ENCODE measurements at places on chromosomes 13 and 19. TPM values are rescaled to one million over a fixed set of nuclear protein-coding genes. Genes with fewer than 3 reads are reported as not detected.

GRCh38 chr13:50149214-50149613 lies 134.0 kb downstream of the KCNRG start:
- no peak for DNase-seq

GRCh38 chr19:1851654-1852580 lies 3.6 kb upstream of the REXO1 start:
- no peak for DNase-seq

DNA sequence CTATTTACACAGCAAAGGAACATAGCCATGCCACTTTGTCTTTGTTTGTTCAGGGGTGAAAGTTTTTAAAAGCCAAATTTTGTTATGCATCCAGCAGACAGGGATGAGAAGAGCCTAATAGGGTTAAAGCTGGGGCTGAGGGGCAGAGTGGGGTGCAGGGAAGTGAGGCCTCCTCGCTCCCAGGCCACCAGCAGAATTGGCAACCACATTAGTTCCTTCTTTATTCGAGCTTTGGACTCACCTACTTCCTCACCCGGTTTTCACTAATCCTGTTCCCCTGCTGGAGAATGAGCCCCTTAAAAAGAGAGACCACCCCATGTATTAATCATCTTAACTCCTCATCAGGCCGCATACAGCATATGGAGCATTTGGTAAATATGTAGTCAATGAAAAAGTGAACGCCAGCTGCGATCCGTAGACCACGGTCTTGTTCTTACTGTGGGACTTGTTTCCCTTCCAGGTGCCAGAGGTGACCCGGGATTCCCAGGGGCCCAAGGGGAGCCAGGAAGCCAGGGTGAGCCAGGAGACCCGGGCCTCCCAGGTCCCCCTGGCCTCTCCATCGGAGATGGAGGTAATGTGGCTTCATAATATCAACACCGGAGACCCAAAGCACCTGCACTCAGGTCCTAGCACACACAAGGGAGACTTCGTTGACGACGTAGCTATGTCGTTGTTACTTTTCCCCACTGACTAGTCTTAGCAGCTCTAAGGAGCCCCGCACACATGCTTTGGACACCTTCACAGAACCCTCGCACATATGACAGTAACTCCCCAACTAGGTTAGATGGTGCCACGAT lies 112.1 kb downstream of the RAB20 start:
- DNase-seq, result no peak

GRCh38 chr19:17347361-17347760 lies 10.0 kb downstream of the GTPBP3 start:
- peak; percentile 51 for DNase-seq

GRCh38 chr19:20423381-20424197 lies 142.0 kb downstream of the ZNF737 start:
- peak; percentile 87 for DNase-seq

DNA sequence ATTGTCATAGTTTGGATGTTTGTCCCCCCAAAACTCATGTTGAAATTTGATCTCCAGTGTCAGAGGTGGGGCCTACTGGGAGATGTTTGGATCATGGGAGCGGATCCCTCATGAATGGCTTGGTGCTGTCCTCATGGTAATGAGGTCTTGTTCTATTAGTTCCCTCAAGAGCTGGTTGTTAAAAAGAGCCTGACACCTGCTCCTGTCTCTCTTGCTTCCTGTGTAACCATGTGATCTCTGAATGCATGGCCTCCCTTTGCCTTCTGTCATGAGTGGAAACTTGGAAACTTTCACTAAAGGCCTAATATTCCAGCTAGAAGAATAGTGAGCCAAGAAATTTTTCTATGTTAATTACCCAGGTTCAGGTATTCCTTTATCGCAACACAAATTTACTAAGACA lies 311.4 kb upstream of the ATXN8OS start:
- no peak for DNase-seq

DNA sequence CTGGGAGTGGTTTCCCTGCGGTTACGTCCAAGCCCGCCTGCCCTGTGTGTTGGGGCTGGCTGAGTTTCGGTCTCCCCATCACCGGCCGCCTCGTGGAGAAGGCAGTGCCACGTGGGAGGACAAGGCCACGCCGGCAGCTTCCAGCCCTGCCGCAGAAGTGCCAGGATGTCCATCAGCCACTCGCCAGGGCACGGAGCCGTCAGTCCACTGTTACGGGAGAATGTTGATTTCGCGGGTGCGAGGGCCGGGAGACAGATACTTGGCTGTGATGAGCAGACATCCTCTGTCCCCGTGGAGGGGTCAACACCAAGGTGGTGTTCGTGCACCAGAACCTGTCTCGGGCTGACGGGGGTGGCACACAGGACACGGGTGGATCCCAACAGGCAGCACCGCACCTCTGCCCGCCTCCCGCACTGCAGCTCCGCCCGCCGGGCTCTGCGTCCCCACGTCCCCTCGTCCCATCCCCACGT lies 86.4 kb upstream of the MCF2L start:
- no peak for DNase-seq

- no peak for DNase-seq
Measured at GRCh38 chr13:40442826-40443225, 223.6 kb downstream of the FOXO1 start.

- DNase-seq, result peak; percentile 98
Measured at GRCh38 chr19:2491130-2491801, 15.3 kb downstream of the GADD45B start.

DNA sequence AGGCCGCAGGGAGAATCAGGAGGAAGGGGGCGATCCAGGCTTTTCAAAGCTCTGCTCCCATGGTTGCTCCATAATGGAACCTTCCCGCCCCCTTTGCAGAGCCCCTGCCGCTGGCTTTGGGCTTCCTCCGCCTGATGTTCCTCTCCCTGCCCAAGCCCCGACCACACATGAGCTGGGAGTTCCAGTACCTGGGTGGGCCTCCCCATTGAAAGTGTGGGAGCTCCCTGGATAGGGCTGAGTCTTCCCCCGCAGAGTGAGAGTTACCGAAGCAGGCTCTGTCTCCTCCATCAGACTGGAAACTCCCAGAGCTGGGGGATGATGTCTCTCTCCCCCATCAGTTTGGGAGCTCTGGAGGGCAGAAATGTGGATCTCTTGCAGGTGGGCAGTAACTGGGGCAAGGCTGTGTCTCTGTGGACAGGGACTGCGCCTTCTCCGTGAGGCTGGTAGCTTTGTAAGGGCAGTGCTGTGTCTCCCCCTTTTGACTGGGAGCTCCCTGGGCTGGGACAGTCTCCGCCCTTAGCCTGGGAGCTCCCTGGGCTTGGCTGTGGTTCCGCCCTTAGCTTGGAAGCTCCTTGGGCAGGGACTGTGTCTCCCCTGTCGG lies 722 bp downstream of the DCAF15 start:
- peak; percentile 36 for DNase-seq

- no peak for DNase-seq
Measured at GRCh38 chr13:33256148-33256840, 29.3 kb downstream of the STARD13 start.

DNA sequence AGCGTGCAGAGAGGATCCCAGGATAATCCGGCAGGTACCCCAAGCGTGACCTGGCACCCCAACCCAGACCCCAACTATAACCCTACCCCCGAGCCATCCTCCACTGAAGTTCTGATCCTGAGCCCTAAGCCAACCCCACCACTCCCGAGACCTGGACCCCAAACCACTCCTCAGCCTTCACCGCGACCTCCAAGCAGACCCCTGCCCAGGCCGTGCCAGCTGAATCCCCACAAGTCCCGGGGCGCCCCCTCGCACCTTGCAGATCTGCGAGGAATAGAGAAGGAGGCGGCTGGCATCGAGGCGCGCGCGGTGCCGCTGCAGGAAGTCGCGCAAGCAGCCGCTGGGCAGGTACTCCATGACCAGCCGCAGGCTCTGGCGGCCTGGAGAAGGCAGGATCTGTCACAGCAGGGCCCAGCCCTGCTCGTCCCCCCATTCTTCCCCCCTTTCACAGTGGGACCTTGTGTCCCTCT lies 10.1 kb upstream of the INSL3 start:
- DNase-seq, result peak; percentile 27

DNA sequence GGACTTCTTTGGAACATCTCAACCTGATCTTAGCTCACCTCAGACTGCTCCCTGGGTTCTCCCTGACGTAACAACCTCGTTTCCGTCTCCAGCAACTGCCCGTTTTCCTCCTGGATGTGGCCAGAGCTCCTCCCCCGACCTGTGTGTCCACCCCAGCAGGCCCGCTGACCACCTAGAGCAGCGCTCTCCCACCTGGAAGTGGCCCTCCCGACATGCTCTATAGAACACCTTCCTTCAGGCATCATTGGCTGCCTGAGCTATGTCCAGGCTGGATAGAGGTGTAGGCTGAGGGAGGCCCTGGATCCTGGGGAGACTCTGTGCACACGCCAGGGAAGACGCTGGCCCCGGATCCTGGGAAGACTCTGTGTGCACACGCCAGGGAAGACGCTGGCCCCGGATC lies 81.3 kb downstream of the TEX29 start:
- DNase-seq, result no peak

DNA sequence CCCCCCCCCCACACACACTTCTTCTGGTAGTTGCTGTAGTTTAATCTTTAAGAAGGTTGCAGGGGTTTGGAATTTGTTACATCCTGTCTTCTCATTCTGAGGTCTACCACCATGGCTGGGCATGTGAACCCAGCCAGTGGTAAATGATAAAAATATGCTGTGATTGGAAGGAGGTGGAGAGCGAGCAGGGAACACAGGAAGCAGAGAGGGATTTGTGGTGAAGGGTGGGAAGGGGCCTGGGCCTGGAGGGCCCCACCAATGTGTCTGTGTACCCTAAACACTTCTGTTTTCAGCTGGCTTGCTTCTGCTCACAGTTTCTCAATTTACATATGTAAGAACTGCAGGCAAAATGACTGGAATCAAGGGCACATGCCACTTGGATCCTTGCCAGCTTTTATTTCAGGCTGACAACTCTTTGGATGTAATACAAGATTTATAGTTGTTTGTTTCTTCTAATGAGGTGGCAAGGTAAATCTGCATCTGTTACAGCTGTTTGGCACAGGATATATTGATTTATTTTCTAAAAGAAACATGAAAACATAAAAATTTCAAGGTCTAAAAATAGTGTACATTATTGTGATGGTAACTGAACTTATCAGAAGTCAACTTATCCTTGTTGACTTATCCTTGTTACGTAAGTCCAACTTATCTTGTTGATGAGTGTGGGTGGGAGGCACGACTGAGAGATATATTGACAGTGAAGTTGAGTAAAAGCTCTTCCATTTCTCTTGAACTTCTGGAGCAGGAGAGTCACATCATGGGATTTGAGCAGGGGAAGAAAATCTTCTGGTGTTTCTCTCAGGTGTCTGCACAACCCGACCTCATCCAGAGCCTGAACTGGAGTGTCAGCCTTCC lies 313.2 kb downstream of the SHISA2 start:
- DNase-seq, result peak; percentile 37

DNA sequence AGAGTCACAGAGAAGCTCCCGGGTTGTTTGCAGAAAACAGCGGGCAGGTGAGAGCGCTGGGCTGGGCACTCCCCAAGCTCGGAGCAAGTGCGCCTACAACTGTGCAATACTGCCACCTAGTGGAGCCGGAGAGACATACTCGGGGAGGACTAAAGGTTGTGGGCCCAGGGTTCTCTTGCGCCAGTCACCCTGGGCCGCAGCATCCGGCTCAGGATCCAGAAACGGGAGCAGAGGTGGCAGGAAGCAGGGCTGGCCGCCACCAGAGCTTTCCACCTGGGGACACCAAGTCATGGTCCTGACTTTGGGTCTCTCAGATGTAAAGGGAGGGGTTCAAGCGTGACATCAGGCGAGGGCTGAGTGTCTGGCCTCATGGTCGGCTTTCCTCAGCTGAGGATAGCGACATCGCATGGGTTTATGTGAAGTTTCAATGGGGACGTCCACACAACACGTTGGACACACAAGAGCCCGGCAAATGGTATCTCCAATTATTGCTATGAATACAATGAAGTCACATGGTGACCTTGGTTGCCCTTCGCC lies 11.2 kb upstream of the KLK4 start:
- peak; percentile 94 for DNase-seq

GRCh38 chr13:33554919-33555791 lies 262.8 kb upstream of the RFC3 start:
- peak; percentile 30 for DNase-seq

DNA sequence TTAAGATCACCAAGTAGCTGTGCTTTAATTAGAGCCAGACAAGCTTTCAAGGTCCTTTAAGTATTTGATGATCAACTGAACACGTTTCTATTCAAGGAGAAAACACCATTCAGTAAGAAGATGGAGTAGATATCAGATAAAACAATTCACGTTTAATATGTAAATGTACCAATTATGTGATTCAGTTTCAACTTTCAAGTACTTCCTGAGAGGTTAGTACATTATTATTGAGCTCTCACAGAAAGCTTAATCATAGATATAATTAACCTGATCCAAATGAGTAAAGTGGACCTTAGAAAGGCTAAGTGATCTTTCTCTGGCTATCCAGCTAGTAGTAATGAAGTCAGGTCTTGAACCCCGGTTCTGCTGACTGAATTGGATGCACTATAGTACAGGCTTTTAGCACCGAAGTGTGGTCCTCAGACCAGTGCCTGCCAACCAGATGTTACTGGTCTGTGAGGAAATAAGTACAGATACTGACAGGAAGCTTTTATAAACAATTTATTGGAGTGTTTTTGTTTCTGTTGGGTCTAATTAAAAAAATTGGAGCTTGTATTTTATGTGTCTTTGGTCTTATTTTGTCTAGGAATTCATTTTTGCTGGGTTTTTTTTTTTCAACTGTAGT lies 10.2 kb downstream of the CLN5 start:
- no peak for DNase-seq

GRCh38 chr19:50460161-50460765 lies 16.0 kb upstream of the EMC10 start:
- DNase-seq, result no peak

DNA sequence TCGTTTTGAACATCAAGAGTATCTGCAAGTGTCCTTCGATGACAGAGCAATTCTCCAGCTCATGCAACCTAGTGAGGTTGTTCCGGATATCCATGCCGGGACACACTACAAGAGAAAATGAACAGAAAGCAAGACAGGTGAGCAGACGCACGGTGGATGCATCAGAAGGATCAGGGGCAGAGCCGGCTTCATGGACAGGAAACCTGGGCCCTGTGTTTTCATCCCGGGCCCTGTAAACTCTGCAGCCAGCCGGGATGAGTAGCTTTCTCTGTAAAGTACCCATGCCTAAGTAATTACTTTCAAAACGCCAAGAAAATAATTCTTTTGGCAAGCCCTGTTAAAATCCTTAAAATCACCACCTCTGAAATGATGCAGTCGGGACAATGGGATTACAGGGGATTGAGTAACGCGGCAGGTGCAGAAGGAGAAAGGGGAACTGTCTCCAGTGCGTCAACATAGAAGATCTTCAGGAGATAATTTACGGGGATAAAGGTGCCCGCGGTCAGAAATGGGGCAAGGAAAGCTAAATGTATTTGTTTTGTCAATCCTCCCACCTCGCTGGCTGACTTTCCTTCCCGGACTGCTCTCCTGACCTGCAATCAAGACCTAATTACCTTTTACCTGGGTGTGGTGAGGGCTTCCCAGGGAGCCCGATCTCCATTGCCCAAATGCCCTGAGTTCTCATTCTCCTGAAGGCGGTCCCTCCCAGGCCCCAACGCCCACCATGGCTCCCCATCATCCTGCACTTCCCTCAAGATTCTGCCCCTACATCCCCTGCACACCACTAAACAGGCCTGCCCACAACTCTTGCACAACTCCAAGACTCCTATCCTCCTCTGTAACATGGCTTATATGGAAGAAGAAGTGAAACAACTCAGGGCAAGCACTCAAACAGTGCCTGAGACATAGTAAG lies 26.2 kb downstream of the INSR start:
- DNase-seq, result no peak

Gene SPINT2
- total RNA-seq, result 76.3 TPM

Gene CCL25
- total RNA-seq, result not detected

Gene NXNL1
- not detected for total RNA-seq

Gene LGALS14
- total RNA-seq, result not detected

Data from stomach (tissue), 19 donors.